ENCODE measurements at places on chromosomes 7 and 10.

DNA sequence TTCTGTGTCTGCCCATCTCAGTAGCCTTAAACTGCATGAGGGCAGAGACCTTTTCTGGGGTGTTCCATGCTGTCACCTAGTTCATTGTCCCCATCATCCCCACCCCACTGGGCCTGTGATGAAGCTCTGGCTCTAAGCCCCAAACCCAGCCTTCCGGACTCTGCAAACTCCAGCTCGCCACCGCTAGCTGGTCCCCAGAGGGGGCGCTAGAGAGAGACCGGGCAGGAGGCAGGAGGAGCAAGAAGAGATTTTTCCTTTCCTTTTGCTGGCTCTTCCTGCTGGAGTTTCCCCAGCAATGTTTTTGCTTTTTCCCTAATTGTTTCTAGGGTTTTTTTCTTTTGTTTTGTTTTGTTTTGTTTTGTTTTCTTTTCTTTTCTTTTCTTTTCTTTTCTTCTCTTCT is 234.4 kb downstream of the TEX36 start:
- no peak for DNase-seq

DNA sequence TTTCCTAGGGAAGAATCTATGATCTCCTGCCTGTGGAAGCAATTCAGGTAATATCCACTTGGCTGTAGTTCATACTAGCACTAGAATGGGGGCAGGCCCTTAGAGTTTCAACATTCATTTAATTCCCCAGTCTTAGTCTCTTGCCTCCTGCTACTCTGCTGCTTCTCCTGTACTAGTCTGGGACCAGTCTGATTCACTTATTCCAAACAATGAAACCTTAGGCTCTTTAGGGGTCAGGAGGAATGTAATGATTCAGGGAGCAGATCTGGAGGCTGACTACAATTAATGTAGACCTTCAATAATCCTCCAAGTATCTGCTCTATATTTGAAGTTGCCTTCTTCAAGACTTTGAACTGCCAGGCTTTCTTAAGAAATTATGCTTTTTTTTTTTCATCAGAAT is 101.8 kb downstream of the GNAT3 start:
- DNase-seq = no peak

DNA sequence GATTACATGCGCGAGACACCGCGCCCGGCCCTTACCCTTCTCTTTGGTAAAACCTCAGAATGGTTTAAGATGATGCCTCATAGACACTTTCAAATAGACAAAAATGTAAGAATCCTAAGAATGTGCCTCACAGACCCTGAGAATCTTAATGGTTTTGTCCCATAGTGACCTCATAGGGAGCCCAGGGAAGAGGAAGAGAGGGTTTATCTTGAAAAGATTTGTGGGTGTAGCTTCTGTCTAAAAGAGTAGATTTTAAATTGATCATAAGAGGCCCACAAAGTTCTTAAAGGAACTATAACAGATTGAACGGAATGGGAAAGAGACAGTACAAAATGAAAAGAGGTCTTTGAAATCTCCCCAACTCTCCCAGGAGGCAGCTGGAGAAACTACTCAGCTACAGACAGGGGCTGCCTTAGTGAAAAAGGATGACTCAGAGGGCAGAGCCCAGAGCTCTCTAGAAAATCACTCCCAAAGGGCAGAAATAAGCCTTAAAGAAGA is 220.6 kb downstream of the ADRA2A start:
- no peak for DNase-seq

- DNase-seq = no peak
Measured at GRCh38 chr7:57427146-57427545, 22.8 kb upstream of the ZNF716 start.

DNA sequence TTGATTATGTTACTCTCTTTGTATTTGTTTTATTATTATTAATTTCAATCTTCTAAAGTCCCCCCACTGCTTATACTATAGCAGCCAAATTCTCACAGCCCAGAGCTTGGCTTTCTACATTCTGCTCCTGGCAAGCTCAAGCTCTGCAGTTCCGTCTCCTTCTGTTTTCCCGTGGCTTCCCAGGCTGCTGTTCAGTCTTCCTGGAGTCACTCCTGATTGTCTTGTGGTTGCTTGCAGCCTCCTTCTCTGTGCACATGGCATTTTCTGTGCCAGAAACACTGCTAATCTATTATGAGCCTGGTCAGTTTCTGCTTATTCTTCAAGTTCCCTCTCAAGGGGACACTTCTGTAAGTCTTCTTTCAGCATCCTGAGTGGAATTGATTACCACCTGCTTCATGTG is 533.7 kb upstream of the IGFBP3 start:
- no peak for DNase-seq

DNA sequence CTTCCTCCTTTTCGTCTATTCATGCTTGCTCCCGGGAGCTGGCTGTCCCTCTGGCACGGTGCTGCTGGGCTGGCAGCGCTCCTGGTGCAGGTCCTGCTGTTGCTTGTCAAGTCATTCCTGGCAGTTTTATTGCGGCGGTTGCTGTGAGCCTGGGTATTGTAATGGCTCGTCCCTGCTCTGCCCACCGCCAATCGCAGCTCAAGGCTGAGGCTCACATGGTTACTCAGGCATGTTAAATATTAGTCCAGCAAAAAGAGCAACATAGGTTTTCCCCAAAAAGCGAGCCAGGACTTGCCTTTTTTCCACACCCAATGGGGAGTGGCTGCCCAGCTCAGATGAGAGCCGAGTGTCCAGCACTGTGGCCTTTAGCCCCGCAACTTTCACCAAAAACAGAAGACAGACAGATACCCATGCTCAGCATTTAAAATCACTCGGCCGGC is 492.9 kb upstream of the FOXK1 start:
- DNase-seq = no peak

GRCh38 chr7:129244220-129244619 is 19.4 kb downstream of the AHCYL2 start:
- DNase-seq = no peak

- no peak for DNase-seq
Measured at GRCh38 chr7:47185839-47186238, 396.1 kb downstream of the TNS3 start.

GRCh38 chr7:112112822-112113255 is 93.4 kb downstream of the DOCK4 start:
- DNase-seq = no peak

DNA sequence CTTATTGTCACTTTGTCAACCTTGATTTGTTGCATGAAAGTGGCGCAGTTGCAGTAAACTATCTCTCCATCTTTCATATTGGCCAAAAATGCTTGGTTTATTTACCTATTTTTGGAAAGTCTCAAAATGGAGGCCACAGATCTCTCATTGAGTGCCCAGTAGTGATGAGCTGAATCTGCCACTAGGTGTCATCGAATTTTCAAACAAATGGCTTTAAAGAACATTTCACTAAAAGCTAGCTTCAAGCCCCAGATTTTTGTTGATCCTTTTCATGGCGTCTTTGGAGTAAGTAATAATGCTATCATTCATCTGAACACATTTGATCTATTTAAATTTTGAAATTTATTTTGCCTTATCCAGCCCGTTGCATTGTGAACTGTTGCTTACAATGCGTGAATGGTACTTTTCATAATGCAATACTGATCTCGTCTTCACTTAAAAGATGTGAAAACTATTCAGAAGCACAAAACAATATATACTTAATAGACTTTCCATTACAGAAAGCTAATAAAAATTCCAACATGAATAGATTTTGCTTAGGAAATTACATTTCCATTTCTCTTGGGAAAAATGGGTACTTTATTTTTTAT is 236.2 kb downstream of the DNAJB9 start:
- no peak for DNase-seq

GRCh38 chr10:91090761-91091529 is 129.5 kb upstream of the PCGF5 start:
- DNase-seq = no peak

DNA sequence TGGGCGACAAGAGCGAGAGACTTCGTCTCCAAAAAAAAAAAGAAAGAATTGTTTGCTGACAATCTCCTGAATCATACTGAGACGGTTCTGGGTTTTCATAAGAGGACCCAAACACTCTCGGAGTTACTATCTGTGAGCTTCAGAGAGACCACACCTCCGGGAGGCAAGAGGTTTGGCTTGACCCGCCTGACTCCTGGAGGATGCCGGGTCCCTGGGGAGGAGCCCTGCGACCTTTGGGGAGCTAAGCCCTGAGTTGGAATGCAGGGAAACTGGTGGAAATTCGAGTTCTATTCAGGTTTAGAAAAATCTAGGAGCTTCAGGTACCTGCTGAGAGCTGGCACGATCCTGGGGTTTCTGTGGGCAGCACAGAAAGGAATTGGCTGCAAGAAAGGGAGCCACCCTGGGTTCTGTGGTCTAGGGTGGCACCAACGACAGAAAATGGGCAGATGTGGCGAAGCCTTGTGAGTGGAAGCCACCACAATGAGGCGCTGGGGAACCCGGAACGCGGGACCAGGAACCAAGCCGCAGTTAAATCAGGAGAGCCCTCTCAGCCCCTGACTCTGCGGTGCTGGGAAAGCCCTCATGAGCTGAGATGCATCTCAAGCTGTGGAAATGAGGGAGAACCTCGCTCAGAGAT is 21.9 kb upstream of the GATAD1 start:
- DNase-seq = no peak

GRCh38 chr7:16926861-16927260 is 45.1 kb upstream of the AGR3 start:
- DNase-seq = no peak

DNA sequence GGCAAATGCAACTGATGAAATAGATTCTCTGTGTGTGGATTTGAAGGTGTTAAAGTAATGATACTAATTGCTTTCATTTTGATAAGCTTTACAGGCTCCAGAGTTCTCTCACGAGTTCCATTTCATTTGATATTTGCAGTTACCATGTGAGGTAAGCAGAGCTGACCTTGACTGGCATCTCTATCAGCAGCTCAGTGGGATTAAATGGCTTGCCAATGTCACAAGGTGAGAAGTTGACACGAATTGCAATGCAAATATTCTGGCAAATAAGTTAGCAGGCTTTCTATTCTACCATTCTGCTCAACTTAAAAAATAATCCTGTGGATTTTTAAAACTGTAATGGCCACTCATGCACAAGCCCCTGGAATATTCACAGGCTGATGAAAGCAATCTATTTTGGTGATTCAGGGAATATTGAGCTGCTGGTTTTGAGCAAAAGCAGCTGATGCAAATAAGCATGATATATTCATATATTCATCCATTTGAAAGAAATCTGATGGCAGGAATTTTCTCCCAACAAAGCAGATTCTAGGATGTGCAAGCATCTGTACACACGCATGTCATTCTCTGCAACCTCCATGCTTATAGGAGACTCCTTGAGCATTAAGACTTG is 64.5 kb upstream of the ANKRD1 start:
- DNase-seq = no peak

- no peak for DNase-seq
Measured at GRCh38 chr10:89659143-89660131, 14.4 kb upstream of the PANK1 start.

DNA sequence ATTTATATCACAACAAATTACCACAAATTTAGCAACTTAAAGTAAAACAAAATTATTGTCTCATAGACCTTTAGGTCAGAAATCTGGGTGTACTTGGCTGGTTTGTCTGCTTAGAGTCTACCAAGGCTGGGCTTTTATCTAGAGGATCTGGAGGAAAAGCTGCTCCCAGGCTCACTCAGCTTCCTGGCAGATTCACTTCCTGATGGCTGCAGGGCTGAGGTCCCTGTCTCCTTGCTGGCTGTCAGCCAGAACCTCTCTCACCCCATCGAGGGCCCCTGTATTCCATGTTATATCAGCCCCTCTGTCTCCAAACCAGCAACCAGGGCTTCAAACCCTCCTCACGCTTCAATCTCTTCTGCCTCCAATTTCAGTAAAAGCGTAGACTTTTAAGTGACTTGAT is 734.9 kb downstream of the NRG3 start:
- no peak for DNase-seq

DNA sequence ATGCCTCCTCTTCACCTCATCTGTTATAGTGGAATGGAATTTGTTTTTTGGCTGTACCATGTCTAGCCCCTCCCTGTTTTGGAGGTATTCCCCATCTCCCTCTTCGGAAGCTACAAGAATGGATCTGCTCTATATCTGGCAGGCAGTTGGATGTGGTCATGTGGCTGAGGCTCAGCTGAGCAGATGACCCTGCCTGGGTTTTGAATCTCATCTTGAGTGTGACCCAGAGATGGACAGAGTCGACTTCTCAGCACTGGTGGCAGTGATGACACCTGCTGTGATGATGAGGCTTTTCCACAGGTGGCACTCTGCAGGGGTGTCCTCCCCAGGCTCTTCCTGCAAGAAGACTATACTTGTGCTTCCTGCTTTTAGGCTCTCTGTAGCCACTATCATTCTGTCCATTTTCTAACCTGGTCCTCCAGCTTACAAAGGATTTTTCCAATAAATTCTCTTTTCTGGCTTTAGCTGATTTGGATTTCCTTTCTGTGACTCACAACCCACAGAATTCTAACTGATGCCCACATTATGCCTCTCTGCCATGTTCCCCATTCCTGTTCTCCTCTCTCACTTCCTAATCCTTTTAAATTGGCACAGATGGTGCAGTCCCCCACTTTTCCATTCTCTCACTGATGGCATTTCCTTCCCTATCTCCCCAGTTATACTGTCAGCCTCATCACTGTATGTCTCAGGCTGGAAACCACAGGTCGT is 7.5 kb upstream of the ARHGAP22 start:
- DNase-seq = no peak

DNA sequence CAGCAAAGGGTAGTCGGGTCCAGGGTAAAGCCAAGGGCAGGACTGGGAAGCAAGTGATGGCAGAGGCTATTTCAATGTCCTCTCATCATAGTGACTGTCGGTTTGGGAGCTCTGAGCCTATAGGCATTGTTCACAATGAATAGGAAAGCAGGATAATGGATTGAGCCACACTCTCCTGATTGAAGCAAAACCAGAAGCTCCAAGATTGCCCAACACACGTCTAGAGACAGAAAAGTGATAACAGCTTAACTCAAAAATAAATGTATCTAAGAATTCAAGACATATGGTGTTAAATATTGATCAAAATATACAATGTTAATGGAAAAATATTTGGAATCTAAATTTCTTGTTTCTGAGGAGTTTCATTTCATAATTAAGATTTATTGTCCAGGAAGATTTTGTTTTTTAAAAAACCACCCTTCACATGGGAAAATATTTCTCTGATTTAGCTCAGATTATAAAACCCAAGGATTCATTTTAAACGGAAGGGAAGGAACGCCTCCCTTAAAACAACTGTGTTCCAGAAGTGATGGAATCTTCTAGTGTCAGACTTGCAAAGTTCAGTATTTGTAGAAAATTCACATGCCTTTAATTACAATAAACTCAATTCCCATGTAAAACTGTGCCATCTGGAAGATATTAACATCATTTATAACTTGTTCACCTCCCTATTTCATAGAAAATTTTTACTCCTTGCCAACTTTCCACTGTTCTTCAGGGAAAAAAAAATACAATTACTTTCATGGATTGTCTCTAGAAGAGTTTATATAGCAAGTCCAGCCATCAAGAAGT is 54.5 kb downstream of the NRP1 start:
- DNase-seq = no peak

- no peak for DNase-seq
Measured at GRCh38 chr7:45001138-45001694, 1.2 kb downstream of the CCM2 start.

- no peak for DNase-seq
Measured at GRCh38 chr10:6621536-6621935, 41.5 kb upstream of the PRKCQ start.

Measured in activated gamma-delta T cell (primary cell).